ENCODE measurements at places on chromosomes 2 and 18.

DNA sequence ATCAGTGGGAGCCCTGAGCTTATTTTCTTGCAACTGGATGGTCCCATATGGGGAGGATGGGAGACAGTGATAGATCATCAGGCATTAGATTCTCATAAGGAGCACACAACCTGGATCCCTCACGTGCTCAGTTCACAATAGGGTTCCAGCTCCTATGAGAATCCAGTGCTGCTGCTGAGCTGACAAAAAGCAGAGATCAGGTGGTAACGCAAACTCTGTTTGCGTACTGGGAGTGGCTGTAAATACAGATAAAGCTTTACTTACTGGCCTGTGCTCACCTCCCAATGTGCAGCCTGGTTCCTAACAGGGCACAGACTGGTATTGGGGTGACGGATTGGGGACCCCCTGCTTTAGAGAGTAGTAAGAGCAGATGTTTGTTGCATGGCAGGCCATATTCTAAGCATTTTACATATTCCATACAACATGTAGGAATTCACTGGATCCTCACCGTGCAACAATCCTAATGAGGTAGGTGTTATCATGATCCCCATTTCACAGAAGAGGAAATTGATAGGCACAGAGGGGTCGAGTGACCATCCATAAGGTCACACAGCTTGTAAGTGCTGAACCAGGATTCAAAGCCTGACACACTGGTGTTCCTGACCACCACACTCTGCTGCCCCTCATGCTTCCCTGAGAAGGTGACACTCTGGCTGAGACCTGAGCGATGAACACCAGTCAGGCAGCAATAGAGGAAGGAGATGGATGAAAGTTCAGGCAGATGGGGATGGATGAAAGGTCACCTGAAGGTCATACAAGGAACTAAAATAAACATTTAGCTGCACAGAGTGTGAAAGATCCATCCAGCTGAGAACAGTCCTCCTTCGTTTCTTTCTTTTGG lies 15.7 kb upstream of the MAT2A start:
- DNase-seq = no peak

- peak; percentile 62 for DNase-seq
Observed at GRCh38 chr2:206031162-206031784, 54.7 kb downstream of the INO80D start.

GRCh38 chr2:2613279-2614199 lies 282.5 kb upstream of the MYT1L start:
- peak; percentile 90 for DNase-seq

DNA sequence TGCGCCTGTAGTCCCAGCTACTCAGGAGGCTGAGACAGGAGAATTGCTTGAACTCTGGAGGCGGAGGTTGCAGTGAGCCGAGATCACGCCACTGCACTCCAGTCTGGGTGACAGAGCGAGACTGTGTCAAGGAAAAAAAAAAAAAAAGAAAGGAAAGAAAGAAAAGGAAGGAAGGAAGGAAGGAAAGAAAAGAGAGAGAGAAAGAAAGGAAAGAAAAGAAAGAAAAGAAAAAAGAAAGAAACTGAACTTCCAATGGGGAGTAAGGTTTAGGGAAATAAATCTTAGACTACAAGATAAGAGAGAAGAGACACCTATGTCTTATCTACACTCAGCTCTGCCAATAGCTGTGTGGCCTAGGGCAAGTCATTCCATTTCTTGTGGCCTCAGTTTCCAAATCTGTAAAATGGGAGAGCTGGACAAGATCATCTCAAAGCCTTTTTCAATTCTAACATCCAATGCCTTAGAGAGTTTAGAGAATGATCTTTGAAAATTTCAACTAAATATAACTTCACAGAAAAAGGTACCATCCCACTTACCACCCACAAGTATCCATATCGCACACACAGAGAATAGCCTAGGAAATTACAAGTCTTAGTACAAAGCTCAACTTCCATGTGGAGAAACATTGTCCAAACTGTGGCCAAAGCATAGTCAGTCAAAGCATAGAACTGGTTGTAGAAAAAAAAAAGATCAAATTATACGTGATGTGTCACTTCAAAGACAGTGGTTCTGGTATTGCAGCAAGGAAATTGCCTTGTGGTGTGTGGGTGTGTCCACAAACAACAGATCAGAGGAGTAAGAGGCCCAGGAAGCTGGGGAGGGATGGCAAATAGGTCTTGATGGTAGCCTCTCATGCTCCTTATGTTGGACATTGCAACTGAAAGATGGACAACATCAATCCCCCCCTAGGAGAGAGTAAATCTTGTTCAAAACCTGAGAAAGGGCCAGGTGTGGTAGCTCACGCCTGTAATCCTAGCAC lies 42.4 kb downstream of the SLC14A2 start:
- no peak for DNase-seq

- no peak for DNase-seq
Observed at GRCh38 chr2:381941-382727, 94.2 kb upstream of the ALKAL2 start.

DNA sequence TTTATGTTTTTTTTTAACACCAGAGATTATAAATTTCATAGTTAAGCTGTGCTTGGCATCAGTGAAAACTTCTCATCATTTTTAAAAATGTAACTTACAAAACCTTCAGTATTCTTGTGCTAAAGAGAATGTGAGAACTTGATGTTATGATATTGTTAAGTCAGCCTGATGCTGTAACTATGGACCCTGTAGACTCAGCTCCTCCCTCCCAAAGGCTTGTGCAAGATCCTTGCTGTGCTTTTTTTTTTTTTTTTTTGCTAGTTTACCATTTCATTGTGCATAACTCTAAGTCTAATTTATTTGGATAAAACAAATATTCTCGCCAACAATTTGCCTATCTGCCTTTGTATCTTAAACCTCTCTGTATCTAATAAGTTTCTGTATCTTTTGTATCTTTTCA lies 12.9 kb upstream of the TFPI start:
- DNase-seq = no peak

DNA sequence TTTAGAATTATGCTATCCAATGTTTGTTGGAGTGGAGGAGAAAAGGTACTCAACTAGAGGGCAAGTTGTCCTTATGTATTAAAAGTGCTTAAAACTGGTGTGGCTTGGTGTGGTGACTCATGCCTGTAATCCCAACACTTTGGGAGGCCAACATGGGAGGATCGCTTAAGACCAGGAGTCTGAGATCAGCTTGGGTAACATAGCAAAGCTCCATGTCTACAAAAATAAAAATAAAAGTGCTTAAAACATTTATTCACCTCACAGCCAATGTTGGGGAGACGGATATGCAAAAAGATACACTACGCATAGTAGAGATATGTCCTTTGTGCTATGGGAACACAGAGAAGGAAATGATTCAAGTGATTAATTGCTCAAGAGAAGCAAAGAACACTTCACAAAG lies 19.3 kb upstream of the TNFAIP6 start:
- no peak for DNase-seq

DNA sequence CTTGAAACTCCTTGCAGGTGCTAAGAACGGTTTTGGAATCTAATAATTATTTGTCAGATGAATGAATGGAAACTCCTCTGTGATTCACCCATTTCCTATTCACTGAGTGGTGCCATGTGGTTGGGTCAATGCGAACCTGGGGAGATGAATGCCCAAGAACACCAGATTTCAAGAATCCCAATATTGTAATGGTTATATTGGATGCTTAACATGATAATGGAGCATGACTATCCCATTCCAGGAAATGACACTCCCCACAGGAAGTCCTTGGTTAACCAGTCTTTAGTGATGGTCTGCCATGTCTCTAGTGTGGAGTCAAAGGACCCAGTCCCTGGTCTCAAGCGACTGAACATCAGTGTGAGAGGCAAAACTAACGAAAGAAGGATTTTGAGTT lies 67.9 kb upstream of the ST3GAL5 start:
- no peak for DNase-seq

DNA sequence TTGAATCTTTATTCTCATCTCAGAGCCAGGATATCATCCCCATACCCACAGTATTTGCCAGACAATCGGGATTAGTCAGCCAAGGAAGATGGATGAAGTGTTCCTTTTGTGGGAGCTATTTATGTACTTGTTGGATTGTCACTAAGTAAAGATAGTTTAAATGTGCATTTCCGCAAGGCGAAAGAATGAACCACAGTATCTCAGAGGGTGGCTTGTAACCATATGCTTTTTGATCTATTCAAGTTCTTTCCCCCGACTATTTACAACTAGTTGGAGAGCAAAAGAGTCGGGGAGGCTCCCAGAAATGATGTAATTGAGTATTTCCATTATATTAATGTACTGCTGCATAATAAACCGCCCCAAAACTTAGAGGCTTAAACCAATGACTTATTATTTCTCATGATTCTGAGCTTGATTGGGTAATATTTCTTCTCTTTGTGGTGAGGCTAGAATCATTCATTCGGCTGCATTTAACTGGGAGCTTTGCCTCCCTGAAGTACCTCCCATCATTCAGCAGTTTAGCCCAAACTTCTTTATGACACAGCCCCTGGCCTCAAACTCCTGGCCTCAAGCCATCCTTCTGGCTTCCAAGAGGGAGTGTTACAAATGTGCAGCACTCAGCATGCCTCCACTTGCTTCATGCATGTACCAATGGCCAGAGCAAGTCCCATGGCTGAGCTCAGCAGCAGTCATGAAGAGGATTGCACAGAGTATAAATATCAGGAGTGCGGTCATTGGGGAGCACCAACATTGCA lies 423.7 kb downstream of the METTL4 start:
- DNase-seq = no peak
